ENCODE measurements at places on chromosomes 11 and 22. TPM values are rescaled to one million over a fixed set of nuclear protein-coding genes. Genes with fewer than 3 reads are reported as not detected.

DNA sequence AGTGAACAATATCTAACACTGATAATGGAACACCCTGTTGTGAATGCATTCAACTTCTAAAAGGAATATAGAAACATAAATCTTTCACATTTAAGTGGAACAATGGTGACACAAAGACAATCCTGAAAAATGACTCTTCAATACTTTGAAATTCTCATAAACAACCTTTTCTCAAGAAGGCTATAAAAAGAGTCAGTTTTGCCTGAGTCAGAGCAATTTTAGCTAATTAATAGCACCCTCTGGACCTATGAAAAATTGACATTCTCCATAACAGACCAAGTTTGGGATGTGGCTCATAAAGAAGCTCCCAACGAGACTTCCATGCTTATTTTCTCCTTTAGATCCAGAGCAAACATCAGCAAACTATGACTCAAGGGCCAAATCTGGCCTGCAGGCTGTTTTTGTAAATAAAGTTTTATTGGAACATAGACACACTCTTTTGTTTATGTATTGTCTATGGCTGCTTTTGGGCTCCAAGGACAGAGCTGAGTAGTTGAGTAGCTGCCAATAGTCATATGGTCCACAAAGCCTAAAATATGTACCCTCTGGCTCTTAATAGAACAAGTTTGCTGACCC is 108.0 kb downstream of the MAML2 start:
- no peaks in the 10 kb centered on the region for H3K36me3 ChIP-seq
- DNase-seq, result no peak

GRCh38 chr11:59668188-59668949 is 468 bp downstream of the PATL1 start:
- peaks cover 18% of the 10 kb centered on the region for H3K4me1 ChIP-seq
- H3K36me3 ChIP-seq, result peaks cover 8% of the 10 kb centered on the region
- H3K27ac ChIP-seq, result peak overlapping the region; percentile 71
- H3K27me3 ChIP-seq, result no peaks in the 10 kb centered on the region
- DNase-seq, result peak; percentile 46

OR4S2 gene
- not detected for total RNA-seq

ENTHD1 gene
- total RNA-seq, result not detected

KRTAP5-10 gene
- total RNA-seq, result not detected

VWA5A gene
- 14.3 TPM for total RNA-seq

DNA sequence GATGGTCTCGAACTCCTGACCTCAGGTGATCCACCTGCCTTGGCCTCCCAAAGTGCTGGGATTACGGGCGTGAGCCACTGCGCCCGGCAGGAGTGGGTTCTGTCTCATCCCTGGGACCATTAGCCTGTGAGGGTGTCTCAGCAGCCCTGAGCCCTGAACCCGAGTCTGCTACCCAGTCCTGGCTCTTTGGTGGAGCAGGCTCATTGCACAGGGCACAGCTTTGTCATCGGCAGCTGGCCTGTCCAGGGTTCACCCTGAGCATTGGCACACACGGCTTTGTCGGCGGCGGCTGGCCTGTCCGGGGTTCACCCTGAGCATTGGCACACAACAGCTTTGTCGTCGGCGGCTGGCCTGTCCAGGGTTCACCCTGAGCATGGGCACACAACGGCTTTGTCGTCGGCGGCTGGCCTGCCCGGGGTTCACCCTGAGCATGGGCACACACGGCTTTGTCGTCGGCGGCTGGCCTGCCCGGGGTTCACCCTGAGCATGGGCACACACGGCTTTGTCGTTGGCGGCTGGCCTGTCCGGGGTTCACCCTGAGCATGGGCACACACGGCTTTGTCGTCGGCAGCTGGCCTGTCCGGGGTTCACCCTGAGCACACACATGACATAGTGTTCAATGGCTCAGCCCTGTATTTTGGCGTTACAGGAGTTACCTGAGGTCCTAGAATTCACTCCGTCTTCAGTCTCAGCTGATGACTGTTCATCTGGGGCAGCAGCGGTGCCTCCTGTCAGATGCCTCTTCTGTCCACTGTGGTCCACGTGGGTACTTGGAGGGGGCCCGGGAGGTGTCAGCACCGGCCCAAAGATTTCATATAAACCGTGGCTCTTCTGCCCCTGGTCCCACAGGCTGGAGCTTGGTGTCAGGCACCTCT is 1082.5 kb downstream of the BRD1 start:
- no peak overlapping the region for H3K4me3 ChIP-seq
- no peaks in the 10 kb centered on the region for H3K36me3 ChIP-seq
- no peak overlapping the region for H3K27ac ChIP-seq
- no peaks in the 10 kb centered on the region for H3K4me1 ChIP-seq

KRTAP5-11 gene
- not detected for total RNA-seq

- H3K27ac ChIP-seq, result no peak overlapping the region
- H3K4me3 ChIP-seq, result no peak overlapping the region
- no peaks in the 10 kb centered on the region for H3K36me3 ChIP-seq
- H3K4me1 ChIP-seq, result peaks cover 7% of the 10 kb centered on the region
- peaks cover 95% of the 10 kb centered on the region for H3K27me3 ChIP-seq
These were observed 6.8 kb upstream of the ALX4 start for GRCh38 chr11:44316659-44317240.

DNA sequence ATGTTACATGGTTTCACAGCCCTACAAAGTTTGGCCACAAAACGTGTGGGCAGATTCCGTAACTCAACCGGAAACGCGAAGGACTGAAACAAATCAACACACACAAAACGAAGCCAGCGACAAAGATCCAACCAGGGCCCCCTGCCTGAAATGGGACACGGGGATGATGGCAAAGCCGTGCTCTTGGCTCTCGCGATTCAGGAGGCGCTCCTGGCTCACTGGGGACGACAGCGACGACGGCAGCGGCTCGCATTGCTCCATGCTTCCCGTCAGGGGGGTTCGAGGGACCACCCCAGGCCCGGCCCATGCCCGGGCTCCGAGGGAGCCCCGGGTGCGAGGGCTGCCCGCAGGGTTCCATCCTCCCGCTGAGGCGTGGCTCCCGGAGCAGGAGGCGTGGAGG is 4786.8 kb upstream of the OR11H1 start:
- H3K27ac ChIP-seq, result no peak overlapping the region
- no peaks in the 10 kb centered on the region for H3K36me3 ChIP-seq
- no peaks in the 10 kb centered on the region for H3K4me1 ChIP-seq
- no peaks in the 10 kb centered on the region for H3K27me3 ChIP-seq

THY1 gene
- 0.75 TPM for total RNA-seq

CCDC89 gene
- not detected for total RNA-seq

DNA sequence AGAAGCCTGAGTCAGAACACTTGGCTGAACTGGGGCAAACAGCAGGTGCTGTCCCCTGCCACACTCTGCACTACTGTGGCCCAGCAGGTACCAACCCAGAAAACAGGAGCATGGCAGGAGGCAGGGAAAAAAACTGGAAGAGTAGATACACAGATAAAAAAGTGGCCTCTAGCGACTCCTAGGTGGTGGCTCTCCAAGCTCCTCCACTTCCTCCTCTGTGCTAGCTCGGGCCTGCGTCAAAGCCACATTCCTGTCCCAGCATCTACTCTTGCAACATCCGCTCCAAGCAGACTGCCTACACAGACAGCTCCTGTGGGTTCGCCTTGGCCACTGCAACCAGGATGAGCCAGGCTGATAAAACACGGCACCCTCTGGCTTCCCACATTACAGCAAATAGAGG is 6.9 kb downstream of the OR8B12 start:
- H3K27ac ChIP-seq, result no peak overlapping the region
- no peaks in the 10 kb centered on the region for H3K27me3 ChIP-seq
- no peak overlapping the region for H3K4me3 ChIP-seq
- no peak for DNase-seq

GRCh38 chr22:35328472-35328885 is 28.8 kb downstream of the TOM1 start:
- DNase-seq, result peak; percentile 40
- peaks cover 41% of the 10 kb centered on the region for H3K36me3 ChIP-seq
- H3K27ac ChIP-seq, result no peak overlapping the region
- H3K4me3 ChIP-seq, result no peak overlapping the region
- H3K27me3 ChIP-seq, result no peaks in the 10 kb centered on the region

DNA sequence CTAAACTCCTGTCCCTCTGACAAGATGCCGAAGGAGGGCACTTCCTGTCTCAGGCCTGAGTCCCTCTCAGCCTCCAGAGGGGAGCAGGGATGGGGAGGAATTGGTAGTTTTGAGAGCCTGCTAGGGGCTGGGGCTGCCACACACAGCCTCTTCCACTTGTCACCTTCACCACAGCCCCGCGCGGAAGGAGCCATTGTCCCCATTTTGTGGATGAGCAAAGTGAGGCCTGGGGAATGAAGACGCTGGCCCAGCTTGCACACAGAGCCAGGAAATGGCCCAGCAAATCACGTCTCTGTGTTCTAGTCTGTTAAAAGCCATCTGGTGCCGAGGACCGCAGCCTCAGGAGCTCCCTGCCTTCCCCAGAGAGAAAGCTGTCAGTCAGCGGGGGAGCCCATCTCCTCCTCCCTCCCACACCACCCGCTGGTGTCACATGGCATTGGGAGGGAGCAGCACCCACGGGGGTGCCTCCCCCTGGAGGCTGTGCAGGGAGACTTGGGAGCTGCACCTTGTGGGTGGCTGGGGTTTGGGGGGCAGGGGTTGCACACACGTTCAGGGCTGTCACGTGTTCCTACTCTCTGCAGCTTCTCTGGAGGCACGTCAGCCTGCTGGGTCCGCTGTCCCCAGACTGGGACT is 34.6 kb downstream of the RASD2 start:
- no peaks in the 10 kb centered on the region for H3K36me3 ChIP-seq
- DNase-seq, result no peak
- H3K4me3 ChIP-seq, result no peak overlapping the region
- H3K27ac ChIP-seq, result no peak overlapping the region
- no peaks in the 10 kb centered on the region for H3K4me1 ChIP-seq

DNA sequence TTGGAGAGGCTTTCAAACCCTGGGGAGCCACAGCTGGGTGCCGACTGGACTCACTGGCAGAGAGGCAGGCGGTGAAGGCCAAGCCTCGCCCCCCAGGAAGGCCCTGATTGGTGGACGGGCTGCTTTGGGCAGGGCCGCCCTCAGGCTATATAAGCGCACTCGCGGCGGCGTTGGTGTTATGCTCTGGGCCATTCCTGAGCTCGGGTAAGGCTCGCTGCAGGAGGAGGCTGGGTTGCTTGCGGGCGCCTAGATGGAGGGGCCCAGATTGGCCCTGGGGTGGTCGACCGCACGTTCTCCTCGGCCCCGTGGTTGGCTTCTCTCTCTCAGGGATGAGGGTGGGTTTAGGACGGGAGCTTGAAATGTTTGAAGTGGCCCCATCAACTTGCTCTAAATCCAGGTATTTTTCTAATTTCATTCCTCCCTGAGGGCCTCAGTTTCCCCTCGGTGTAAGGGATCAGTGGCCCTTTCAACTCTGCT is at the start of gene SPDYC:
Gene SPDYC (plus strand): TSS at position 176 of the 477 bp plus-strand sequence. CDS start 1,125 bp downstream, outside the sequence.
- DNase-seq, result no peak
- H3K4me1 ChIP-seq, result peaks cover 15% of the 10 kb centered on the region
- no peaks in the 10 kb centered on the region for H3K27me3 ChIP-seq
- H3K4me3 ChIP-seq, result no peak within 1 kb of the TSS
- H3K36me3 ChIP-seq, result no peaks in the 10 kb centered on the region
- H3K27ac ChIP-seq, result peak within 1 kb of the TSS; percentile 92

- H3K27me3 ChIP-seq, result no peaks in the 10 kb centered on the region
- no peak overlapping the region for H3K27ac ChIP-seq
- no peak for DNase-seq
- H3K4me1 ChIP-seq, result no peaks in the 10 kb centered on the region
- H3K36me3 ChIP-seq, result no peaks in the 10 kb centered on the region
- no peak overlapping the region for H3K4me3 ChIP-seq
These were observed 37.8 kb downstream of the PLEKHA7 start for GRCh38 chr11:16976379-16976778.

DNA sequence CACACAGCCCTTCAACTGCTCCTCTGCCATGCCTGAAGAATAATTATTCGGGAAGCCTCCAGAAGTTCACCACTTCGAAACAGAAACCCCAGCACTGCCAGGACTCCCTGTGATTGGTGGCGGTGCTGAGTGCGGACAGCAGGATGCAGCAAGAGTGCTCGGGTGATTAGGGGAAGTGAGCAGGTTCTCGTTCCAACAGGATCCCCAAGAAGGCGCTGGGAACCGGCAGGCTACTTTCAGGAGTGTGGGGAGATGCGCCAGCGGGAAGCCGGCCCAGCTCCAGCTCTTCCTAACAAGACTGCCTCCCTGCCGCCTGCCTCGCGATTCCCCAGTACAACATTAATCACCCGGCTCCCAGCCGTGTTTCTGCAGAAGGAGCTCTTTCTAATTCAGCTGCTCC is 630.2 kb downstream of the BRD1 start:
- no peaks in the 10 kb centered on the region for H3K4me1 ChIP-seq
- no peak for DNase-seq
- H3K27ac ChIP-seq, result no peak overlapping the region

GRCh38 chr11:117870103-117870952 is 6.1 kb downstream of the FXYD6 start:
- DNase-seq, result no peak
- H3K4me3 ChIP-seq, result no peak overlapping the region
- no peaks in the 10 kb centered on the region for H3K4me1 ChIP-seq
- H3K27ac ChIP-seq, result no peak overlapping the region
- H3K36me3 ChIP-seq, result no peaks in the 10 kb centered on the region
- peaks cover 26% of the 10 kb centered on the region for H3K27me3 ChIP-seq

- no peak overlapping the region for H3K27ac ChIP-seq
- no peaks in the 10 kb centered on the region for H3K27me3 ChIP-seq
- no peaks in the 10 kb centered on the region for H3K4me1 ChIP-seq
- no peak for DNase-seq
- H3K4me3 ChIP-seq, result no peak overlapping the region
These were observed 1155.1 kb downstream of the FAM181B start for GRCh38 chr11:81578571-81578970.

SCN2B gene
- not detected for total RNA-seq

GRCh38 chr11:21485426-21485825 is 707.5 kb upstream of the ANO5 start:
- no peaks in the 10 kb centered on the region for H3K36me3 ChIP-seq
- H3K4me3 ChIP-seq, result no peak overlapping the region
- no peaks in the 10 kb centered on the region for H3K27me3 ChIP-seq
- H3K4me1 ChIP-seq, result no peaks in the 10 kb centered on the region
- no peak overlapping the region for H3K27ac ChIP-seq
- no peak for DNase-seq

CDC42EP1 gene
- 146 TPM for total RNA-seq

CEND1 gene
- 0.40 TPM for total RNA-seq

DNA sequence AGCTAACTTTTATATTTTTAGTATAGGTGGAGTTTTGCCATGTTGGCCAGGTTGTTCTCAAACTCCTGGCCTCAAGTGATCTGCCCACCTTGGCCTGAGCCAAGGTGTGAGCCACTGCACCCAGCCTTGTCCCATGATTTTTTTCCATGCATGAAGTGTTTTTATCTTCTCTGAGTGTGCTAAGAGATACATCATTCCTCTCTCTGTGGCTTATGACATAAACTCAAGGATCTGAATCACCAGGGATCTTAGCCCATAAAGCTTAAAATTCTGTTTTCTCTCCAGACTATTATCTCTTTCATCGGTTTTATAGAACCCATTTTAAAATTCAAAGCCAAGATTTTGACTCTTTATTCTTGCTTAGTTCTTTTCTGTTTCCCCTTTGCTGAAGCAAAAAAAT is 48.4 kb upstream of the C11orf58 start:
- DNase-seq, result no peak
- no peaks in the 10 kb centered on the region for H3K27me3 ChIP-seq
- no peak overlapping the region for H3K27ac ChIP-seq
- H3K36me3 ChIP-seq, result no peaks in the 10 kb centered on the region

- no peaks in the 10 kb centered on the region for H3K27me3 ChIP-seq
- DNase-seq, result no peak
- H3K4me3 ChIP-seq, result no peak overlapping the region
- peaks cover 16% of the 10 kb centered on the region for H3K36me3 ChIP-seq
These were observed 7.3 kb downstream of the USP35 start for GRCh38 chr11:78195917-78196560.

KDELR3 gene
- total RNA-seq, result 28.6 TPM

All from endothelial cell of umbilical vein (primary cell).